ENCODE measurements at places on chromosomes 1 and 21.

DNA sequence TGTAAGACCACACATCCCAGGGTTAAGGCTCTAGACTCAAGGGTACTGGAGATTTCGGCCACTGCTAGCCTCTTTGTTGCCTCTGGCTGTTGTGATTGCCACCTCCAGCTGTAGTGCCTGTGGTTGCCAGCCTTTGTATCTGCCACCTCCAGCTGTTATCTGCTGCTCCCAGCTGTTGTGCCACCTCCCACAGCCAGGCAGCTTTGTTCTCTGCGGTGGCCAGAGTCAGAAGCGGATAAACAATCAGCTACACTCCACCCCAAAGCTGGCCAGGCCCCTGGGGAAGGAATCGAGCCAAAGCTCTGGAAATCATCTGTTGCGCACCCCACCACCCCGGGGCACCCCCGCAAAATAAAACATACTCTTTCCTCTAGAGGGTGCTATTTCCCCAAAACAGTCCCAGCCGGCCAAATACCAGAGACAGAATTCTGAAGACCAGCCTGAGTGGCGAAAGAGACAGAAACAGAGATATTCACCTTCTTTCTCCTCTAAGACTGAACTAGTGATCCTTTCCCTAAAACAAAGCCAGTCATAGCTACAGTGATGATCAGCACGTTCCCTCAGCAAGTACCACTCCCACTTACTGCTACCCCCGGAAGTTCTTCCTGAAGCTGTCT is 14.8 kb upstream of the PIGM start:
- no peak for DNase-seq

DNA sequence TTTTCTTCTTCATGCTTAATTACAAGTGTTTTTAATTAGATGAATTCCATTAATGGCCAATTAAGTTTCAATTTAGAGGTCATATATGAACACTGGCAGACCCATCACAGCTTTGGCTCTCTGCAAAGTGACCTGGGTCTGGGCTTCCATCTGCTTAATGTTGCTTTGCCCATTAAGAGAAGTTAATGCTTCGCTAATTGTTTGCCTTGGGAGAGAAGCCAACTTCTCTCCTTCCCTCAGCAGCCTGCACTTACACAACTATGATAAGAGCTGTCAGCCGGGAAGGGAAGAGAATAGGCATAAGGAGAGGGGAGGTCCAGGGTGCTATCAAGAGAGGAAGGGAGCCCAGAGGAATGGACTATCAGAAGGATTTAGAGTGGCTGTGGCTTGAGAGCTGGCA is 29.0 kb upstream of the CCDC190 start:
- DNase-seq, result peak; percentile 88

DNA sequence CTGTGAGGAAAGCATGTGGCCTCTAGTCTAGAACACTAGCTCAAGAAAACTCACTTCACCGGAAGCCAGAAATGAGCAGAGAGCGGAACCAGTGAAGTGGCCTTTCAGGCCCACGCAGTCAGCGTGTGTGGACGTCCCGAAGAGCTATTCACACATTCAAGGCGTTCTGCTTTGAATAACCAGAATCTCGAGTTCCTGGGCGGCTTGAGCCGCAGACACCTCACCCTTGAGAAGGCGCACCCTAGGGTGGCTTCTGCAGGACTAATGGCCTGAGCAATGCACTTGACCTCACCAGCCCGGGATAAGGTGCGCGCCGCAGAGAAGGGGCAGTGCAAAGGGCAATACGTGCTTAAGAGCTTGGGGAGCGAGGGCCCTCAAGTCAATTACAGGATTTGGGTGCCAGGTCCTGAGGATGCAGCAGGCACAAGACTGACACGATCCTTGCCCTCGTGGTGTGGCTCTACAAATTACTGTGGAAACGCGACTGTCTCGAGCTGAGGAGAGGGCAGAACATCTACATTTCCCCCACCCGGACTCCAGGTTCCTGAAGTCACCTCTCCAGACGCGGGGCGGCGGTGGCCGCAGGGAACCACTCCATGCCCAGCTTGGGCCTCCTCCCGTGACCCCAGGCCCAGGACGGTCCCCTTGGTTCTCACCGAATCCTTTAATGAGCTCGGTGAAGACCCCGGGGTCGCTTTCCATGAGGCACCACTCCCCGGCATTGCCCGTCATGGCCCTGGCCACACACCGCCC is 455 bp downstream of the UCHL5 start:
- DNase-seq, result peak; percentile 19

GRCh38 chr1:2274231-2274928 is 46.3 kb downstream of the SKI start:
- no peak for DNase-seq

- no peak for DNase-seq
Observed at GRCh38 chr1:44422161-44422560, 17.1 kb downstream of the RNF220 start.

DNA sequence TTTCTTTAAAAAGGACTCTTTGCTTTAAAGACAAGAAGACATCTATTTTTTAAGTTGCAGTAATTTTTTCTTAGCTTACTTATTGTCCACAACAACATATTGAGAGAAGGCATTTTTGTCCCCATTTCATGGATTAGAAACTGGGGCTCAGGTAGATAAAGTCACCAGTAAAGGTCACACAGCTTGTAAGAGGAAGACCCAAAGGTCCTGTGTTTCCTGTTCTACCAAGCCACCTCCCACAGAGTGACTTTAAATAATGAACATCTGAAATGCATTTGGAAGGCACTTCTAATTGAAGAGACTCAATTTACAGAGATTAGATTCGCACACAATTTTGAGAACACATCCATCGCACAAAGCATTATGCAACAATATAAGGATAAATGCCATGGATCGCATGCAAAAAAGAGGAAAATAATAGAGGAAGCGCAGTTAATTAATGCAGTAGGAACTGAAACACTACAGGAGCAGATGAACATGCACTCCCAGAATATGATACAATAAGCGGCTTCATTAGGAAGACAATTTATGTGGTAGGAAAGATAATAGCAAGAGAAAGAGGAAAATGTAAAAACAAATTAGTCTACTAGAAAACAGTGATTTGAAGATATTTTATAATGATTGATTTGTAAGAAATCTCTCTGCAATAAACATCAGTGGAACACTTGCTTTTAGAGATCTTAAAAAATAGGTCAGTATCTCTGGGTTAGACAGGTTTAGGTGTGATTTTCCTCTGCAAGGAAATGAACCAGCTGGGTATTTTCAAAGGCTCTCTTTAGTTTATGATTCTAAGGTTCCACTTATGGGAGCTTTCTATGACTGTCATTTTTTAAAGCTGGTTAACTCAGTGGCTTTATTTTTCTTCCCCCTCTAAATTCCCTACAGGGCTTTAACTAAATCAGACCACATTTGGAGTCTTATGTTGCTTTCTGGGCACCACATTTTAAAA is 27.1 kb upstream of the CD2 start:
- no peak for DNase-seq

DNA sequence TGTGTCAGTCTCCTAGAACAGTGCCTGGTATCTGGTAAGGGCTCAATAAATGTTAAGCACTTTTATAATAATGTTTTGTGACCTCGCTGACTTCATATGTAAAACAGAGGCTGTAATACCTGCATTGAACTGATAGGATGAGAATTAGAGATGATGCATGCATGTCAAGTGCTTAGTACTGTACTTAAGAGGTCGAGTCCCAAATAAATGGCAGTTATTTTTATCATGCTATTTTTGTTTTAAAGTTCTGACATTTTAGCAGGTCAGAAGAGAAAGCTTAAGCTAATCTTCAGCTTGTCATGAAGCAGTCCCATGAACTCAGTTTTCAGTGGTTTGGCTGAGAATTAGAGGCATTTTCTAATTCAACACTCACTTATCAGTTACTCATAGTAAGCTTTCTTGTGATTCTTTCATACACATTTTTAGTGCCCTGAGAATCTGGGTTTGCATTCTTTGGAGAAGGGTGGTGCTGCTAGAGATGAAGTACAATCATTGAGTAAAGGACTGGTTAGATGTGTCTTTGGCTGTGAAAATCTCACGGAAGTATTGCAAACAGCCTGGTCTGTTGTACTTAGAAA is 75.7 kb upstream of the RAVER2 start:
- no peak for DNase-seq

DNA sequence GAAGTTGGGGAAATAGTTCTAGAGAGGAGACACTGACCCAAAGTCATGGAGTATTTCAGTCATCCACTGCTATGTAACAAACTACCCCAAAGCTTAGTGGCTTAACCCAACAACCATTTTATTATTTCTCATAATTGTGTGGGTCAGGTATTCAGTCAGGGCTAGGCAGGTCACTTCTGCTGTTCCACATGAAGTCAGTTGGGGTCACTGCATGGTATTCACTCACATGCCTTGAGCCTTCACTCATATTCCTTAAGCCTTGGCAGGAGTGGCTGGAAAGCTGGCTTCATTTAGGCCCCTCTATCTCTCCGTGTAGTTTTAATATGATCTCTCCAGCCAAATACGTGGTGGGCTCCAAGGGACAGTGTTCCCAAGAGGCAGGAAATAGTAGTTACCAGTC is 17.5 kb upstream of the RNF11 start:
- no peak for DNase-seq
